CD4-positive, alpha-beta memory T cell (primary cell): ENCODE measurements at places on chromosomes 11 and 22. TPM values are rescaled to one million over a fixed set of nuclear protein-coding genes. Genes with fewer than 3 reads are reported as not detected.

DNA sequence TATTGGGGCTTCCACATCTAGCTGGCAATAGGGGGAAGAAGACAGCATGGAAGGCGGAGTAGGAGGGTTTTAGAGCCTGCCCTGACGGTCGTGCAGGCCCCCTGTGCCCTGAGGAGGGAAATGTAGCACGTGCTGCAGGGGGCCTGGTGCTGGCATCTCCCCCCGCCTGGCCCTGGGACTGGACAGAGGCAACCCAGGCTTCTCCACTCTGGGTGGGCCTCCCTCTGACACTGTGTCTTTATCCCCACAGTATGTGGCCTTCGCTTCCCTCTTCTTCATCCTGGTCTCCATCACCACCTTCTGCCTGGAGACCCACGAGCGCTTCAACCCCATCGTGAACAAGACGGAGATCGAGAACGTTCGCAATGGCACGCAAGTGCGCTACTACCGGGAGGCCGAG is 36.8 kb downstream of the KCNC1 start:
- H3K27ac ChIP-seq: no peak overlapping the region
- no peaks in the 10 kb centered on the region for H3K4me1 ChIP-seq

GRCh38 chr11:34508524-34508923 is 5.1 kb downstream of the ELF5 start:
- H3K27ac ChIP-seq: no peak overlapping the region
- H3K4me3 ChIP-seq: no peak overlapping the region
- H3K4me1 ChIP-seq: no peaks in the 10 kb centered on the region
- H3K27me3 ChIP-seq: no peaks in the 10 kb centered on the region
- DNase-seq: no peak
- H3K36me3 ChIP-seq: no peaks in the 10 kb centered on the region

GRCh38 chr11:93907901-93908300 is 57.5 kb upstream of the VSTM5 start:
- H3K4me1 ChIP-seq: no peaks in the 10 kb centered on the region
- H3K4me3 ChIP-seq: no peak overlapping the region
- H3K36me3 ChIP-seq: no peaks in the 10 kb centered on the region
- no peak for DNase-seq
- H3K27ac ChIP-seq: no peak overlapping the region

- no peaks in the 10 kb centered on the region for H3K36me3 ChIP-seq
- DNase-seq: peak; percentile 49
- H3K27me3 ChIP-seq: peaks cover 23% of the 10 kb centered on the region
- H3K27ac ChIP-seq: no peak overlapping the region
- peaks cover 10% of the 10 kb centered on the region for H3K4me1 ChIP-seq
- no peak overlapping the region for H3K4me3 ChIP-seq
Measured at GRCh38 chr11:66727282-66728037, 1.6 kb downstream of the SPTBN2 start.

DNA sequence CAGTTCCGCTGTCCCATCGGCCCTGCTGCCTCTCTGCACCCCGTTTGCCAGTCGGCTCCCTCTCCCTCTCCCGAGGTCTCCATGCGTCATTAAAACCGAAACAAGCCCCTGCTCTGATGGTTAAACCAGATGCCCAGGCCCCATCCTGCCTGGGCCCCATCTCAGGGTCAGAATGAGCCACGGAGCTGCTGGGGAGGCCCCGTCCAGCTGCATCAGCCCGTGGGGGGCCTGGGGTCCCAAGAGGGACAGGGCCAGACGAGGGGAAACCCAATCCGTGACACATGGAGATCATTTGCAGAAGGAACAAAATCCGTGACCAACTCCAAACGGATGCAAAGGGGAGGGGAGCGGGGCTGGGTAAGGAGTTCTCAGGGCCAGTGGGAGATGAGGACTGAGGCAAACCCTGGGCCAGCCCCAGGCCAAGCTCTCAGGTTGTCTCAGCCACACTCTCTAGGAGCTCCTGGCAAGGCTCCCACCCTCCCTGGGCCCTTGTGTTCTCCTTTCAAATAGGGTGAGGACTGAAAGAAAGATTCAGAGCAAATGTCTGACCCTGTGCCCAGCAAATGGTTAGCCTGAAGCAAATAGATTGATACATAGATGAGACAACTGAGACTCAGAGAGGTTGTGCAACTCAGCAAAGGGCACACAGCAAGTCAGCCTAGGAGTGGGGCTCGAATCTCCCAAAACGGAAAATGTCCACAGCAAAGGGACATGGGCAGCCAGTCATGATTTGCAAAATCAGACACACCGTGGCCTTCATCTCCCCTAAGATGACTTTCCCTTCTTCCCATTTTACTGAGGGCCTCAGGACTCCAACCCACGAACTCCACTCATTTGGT is 162.1 kb downstream of the MN1 start:
- no peak for DNase-seq
- no peak overlapping the region for H3K4me3 ChIP-seq
- no peaks in the 10 kb centered on the region for H3K4me1 ChIP-seq
- no peaks in the 10 kb centered on the region for H3K27me3 ChIP-seq
- no peak overlapping the region for H3K27ac ChIP-seq
- H3K36me3 ChIP-seq: no peaks in the 10 kb centered on the region

GRCh38 chr11:88131764-88132470 is 43.3 kb downstream of the RAB38 start:
- no peak for DNase-seq
- no peak overlapping the region for H3K4me3 ChIP-seq
- H3K36me3 ChIP-seq: no peaks in the 10 kb centered on the region
- H3K27ac ChIP-seq: no peak overlapping the region
- no peaks in the 10 kb centered on the region for H3K27me3 ChIP-seq

DNA sequence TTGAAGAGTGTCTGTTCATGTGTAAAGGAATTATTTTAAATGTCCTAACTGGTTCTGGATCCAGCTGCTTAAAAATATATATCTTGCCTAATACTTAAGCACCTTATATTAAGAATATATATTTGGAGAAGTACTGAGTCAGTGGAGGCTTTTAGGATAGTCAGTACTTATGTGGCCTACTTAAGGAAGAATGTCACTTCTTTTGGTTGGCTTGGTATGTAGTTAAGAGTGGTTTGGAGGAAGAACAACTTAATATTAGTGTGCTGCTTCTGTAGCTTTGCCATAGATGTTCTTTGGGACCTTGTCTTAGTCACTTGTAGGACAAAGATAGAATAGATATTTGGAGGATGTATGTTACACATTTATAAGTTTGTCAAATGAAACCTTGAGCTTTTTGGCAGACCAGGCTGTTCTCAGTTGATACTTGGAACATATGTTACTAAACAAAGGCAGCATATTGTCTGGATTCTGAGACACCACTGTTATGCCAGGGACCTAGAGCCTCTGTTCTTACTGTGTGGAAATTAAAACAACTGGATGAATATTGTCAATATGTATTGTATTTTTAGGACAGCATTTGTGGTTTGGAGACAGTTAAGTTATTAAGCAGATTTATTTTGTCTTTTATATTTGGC is 4.9 kb downstream of the HIPK3 start:
- H3K27ac ChIP-seq: no peak overlapping the region
- H3K4me1 ChIP-seq: peaks cover 69% of the 10 kb centered on the region
- H3K27me3 ChIP-seq: no peaks in the 10 kb centered on the region
- H3K36me3 ChIP-seq: no peaks in the 10 kb centered on the region

DNA sequence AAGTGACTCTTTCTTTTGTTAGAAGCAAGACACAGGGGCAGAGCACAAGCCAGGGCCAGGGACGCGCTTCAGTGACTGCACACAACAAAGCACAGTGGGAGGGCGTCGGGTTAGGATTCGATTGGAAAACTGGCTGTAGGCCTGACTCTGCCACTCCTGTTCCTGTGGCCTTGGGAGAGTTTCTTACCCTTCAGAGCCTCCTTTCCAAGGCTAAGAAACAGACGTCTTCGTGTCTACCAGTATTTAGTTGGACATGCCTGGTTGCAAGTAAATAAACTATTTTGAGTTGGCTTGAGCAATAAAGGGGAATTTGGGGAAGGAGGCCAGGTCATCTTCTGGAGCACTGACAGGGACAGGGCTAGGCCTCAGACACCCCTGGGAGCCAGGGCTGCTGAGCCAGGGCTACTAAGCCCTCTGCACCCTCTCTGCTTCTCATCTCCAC is 549.1 kb downstream of the INSC start:
- H3K27me3 ChIP-seq: no peaks in the 10 kb centered on the region
- no peaks in the 10 kb centered on the region for H3K4me1 ChIP-seq

- no peak overlapping the region for H3K4me3 ChIP-seq
- DNase-seq: no peak
- peaks cover 30% of the 10 kb centered on the region for H3K36me3 ChIP-seq
- H3K27me3 ChIP-seq: no peaks in the 10 kb centered on the region
Measured at GRCh38 chr22:29744902-29745301, 21.9 kb downstream of the ZMAT5 start.

GRCh38 chr22:33726294-33726734 is 194.0 kb downstream of the LARGE1 start:
- H3K27me3 ChIP-seq: no peaks in the 10 kb centered on the region
- H3K4me1 ChIP-seq: no peaks in the 10 kb centered on the region
- no peak overlapping the region for H3K27ac ChIP-seq
- no peaks in the 10 kb centered on the region for H3K36me3 ChIP-seq
- no peak overlapping the region for H3K4me3 ChIP-seq

DNA sequence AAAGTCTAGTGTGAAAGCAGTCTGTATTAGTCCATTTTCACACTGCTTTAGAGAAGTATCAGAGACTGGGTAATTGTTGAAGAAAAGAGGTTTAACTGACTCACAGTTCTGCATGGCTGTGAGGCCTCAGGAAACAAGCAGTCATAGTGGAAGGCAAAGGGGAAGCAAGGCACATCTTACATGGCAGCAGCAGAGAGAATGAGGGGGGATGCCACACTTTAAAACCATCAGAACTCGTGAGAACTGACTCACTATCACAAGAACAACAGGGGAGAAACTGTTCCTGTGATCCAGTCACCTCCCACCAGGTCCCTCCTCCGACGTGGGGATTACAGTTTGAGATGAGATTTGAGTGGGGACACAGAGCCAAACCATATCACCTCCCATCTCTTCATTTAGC is 13.8 kb upstream of the TUBA8 start:
- H3K36me3 ChIP-seq: no peaks in the 10 kb centered on the region
- no peaks in the 10 kb centered on the region for H3K27me3 ChIP-seq
- H3K27ac ChIP-seq: no peak overlapping the region
- peaks cover 5% of the 10 kb centered on the region for H3K4me1 ChIP-seq

DNA sequence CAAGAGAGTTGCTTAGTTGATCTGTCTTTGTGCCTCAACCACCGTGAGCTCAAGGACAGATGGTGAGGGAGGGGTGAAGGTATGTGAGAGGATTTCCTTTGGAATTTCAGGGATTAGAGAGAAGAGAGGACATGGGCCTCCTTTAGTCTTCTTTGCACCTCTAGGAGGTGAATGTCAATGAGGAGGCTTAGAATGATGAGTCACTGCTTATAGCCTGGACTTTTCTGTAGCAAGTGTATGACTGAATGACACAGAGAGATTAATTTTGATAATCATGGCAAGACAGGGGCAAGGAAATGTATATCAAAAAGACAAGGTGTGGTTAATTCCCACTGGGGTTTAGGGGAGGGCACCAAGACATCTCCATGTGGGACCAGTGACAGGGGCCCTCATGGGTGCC is 947.3 kb upstream of the TENM4 start:
- no peak for DNase-seq
- H3K4me3 ChIP-seq: no peak overlapping the region
- no peaks in the 10 kb centered on the region for H3K27me3 ChIP-seq
- no peaks in the 10 kb centered on the region for H3K4me1 ChIP-seq
- H3K36me3 ChIP-seq: no peaks in the 10 kb centered on the region

OTOG gene
- total RNA-seq: not detected

PHETA2 gene
- total RNA-seq: 1.9 TPM

PKDREJ gene
- not detected for total RNA-seq

NRXN2 gene
- total RNA-seq: 0.30 TPM
